ENCODE measurements at places on chromosomes 16 and 17.
A peak's percentile ranks its signal among the peaks of the same experiment; 100 is the strongest.

- H3K4me3 ChIP-seq, result no peak overlapping the region
- no peaks in the 10 kb centered on the region for H3K27me3 ChIP-seq
- H3K36me3 ChIP-seq, result peaks cover 16% of the 10 kb centered on the region
- DNase-seq, result peak; percentile 69
- no peak overlapping the region for H3K27ac ChIP-seq
These were observed 54.5 kb downstream of the NDE1 start for GRCh38 chr16:15704545-15704987.

- H3K4me3 ChIP-seq, result no peak overlapping the region
- H3K27me3 ChIP-seq, result no peaks in the 10 kb centered on the region
- no peak overlapping the region for H3K27ac ChIP-seq
- peaks cover 13% of the 10 kb centered on the region for H3K4me1 ChIP-seq
These were observed 94.1 kb downstream of the MRM3 start for GRCh38 chr17:876272-876671.

- no peak overlapping the region for H3K27ac ChIP-seq
- no peaks in the 10 kb centered on the region for H3K36me3 ChIP-seq
- no peaks in the 10 kb centered on the region for H3K4me1 ChIP-seq
- DNase-seq, result no peak
These were observed 401.1 kb downstream of the UTP18 start for GRCh38 chr17:51661403-51661802.

GRCh38 chr17:30942308-30943079 is 20.7 kb downstream of the ADAP2 start:
- no peaks in the 10 kb centered on the region for H3K4me1 ChIP-seq
- no peaks in the 10 kb centered on the region for H3K36me3 ChIP-seq
- H3K27ac ChIP-seq, result no peak overlapping the region
- H3K27me3 ChIP-seq, result no peaks in the 10 kb centered on the region
- peak; percentile 62 for DNase-seq
- H3K4me3 ChIP-seq, result no peak overlapping the region

GRCh38 chr17:263773-264172 is 82.3 kb upstream of the DOC2B start:
- no peak overlapping the region for H3K4me3 ChIP-seq
- H3K27me3 ChIP-seq, result peaks cover 15% of the 10 kb centered on the region

- DNase-seq, result no peak
- H3K36me3 ChIP-seq, result no peaks in the 10 kb centered on the region
- no peak overlapping the region for H3K27ac ChIP-seq
These were observed 43.6 kb downstream of the TEX14 start for GRCh38 chr17:58648236-58648635.

- peaks cover 16% of the 10 kb centered on the region for H3K36me3 ChIP-seq
- H3K4me1 ChIP-seq, result no peaks in the 10 kb centered on the region
- H3K4me3 ChIP-seq, result no peak overlapping the region
- no peaks in the 10 kb centered on the region for H3K27me3 ChIP-seq
- no peak overlapping the region for H3K27ac ChIP-seq
- peak; percentile 20 for DNase-seq
These were observed 9.6 kb downstream of the DCTN5 start for GRCh38 chr16:23650674-23651416.

DNA sequence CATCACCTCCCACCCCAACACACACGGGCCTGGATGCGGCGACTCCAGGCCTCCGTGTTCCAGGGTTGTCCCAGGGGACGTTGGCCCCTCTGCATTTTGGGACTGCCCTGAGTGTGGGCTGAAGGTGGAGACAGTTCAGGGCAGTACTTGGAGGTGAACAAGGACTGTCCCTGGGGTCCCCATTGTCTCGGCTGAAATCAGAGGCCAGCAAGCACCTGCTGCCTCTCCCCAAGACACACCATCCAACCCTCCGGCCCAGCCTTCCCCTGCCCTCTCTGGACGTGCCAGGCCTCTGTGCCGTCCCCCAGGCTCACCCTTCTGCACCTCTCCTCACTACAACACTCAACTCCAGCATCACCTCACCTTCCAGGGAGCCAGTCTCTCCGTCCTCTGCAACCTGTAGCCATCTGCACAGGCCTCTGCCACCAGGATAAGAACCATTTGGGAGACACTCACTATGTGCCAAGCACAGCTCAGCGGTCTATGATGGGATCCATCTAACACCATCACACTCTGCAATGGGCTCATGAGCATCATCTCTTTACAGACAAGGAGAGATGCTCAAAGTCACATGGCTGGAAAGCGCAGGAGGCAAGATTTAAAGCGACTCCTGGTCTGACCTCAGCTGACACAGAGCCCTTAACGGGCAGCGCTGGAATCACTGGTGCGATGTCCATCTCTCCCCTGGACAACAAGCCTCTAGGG is 104.5 kb upstream of the SEC14L1 start:
- H3K4me3 ChIP-seq, result no peak overlapping the region
- H3K36me3 ChIP-seq, result no peaks in the 10 kb centered on the region
- H3K4me1 ChIP-seq, result no peaks in the 10 kb centered on the region
- no peak for DNase-seq
- H3K27ac ChIP-seq, result no peak overlapping the region

DNA sequence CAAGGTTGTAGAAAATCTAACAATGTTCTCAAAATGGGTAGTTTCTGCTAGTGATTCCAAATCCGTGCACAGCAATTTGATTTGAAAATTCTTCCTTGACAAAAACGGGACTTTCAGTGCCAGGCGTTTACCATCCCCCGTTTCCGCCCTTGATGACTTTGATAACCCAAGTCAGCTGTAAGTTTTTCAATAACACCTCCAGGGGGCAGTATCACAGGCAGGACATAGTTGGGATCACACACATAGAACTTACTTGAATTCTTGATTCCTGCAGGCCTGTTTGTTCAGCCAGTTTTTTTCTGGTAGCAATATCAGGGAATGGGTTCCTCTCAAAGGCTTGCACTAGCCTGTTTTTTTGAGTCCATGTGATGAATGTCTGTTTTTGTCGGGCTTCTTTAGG is 5.6 kb downstream of the DUXB start:
- DNase-seq, result no peak
- H3K36me3 ChIP-seq, result no peaks in the 10 kb centered on the region
- H3K4me1 ChIP-seq, result no peaks in the 10 kb centered on the region
- no peak overlapping the region for H3K4me3 ChIP-seq

GRCh38 chr17:8697323-8697741 is 47.3 kb downstream of the CCDC42 start:
- DNase-seq, result peak; percentile 94
- H3K27me3 ChIP-seq, result no peaks in the 10 kb centered on the region
- H3K36me3 ChIP-seq, result no peaks in the 10 kb centered on the region
- no peak overlapping the region for H3K4me3 ChIP-seq

DNA sequence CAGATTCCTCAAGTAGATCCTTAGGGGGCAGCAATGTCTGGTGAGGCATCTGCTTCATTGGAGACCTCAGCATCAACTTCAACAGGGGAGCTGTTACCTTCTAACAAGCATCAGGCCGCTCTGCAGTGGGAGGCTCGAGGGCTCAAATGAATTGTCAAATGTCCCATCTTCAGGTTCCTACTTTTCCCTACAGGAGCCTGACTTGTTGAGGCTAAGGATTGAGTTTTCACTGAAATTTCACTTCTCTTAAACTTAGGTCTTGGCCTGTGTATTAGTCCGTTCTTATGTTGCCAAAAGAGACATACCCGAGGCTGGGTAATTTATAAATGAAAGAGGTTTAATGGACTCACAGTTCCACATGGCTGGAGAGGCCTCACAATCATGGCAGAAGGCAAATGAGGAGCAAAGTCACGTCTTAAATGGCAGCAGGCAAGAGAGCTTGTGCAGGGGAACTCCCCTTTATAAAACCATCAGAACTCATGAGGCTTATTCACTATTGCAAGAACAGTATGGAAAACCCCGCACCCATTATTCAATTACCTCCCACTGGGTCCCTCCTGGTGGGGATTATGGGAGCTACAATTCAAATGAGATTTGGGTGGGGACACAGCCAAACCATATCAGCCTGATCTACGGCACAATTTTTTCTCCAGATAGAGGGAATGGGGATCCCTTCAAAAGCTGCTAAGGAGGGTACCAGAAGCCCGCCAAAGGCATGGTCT is 5.1 kb upstream of the CD300LD start:
- H3K36me3 ChIP-seq, result no peaks in the 10 kb centered on the region
- H3K4me3 ChIP-seq, result no peak overlapping the region
- no peak for DNase-seq
- H3K27me3 ChIP-seq, result no peaks in the 10 kb centered on the region

DNA sequence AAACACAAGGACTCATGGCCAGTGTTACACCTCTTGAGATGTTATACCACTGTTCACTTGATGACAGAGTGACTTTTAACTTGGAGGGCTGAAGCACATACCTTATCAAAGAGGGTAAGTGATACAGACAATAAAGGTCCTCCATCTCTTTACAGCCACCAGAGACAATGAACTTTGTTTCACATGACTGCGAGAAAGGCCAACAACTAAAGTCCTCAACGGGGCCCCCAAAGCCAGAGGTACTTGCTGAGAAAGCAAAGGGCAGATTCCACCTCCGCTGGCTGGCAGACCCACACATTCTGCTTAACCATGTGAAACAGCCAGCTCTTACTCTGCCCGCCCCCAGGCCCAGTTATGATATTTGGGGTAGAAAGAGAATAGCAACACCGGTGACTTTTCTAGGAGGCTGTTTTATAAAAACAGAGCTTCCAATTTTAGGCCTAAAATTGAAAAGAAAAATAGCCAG is 21.4 kb downstream of the DCUN1D3 start:
- H3K4me1 ChIP-seq, result peaks cover 15% of the 10 kb centered on the region
- no peaks in the 10 kb centered on the region for H3K36me3 ChIP-seq
- no peak for DNase-seq
- H3K27me3 ChIP-seq, result no peaks in the 10 kb centered on the region
- no peak overlapping the region for H3K4me3 ChIP-seq

- no peak for DNase-seq
- H3K4me1 ChIP-seq, result peaks cover 7% of the 10 kb centered on the region
- H3K27ac ChIP-seq, result no peak overlapping the region
- no peak overlapping the region for H3K4me3 ChIP-seq
These were observed 5.9 kb downstream of the RPUSD1 start for GRCh38 chr16:782258-782657.

GRCh38 chr17:77634710-77635109 is 323.8 kb upstream of the TNRC6C start:
- no peak for DNase-seq
- H3K4me3 ChIP-seq, result no peak overlapping the region
- H3K27me3 ChIP-seq, result peaks cover 43% of the 10 kb centered on the region
- H3K4me1 ChIP-seq, result no peaks in the 10 kb centered on the region

DNA sequence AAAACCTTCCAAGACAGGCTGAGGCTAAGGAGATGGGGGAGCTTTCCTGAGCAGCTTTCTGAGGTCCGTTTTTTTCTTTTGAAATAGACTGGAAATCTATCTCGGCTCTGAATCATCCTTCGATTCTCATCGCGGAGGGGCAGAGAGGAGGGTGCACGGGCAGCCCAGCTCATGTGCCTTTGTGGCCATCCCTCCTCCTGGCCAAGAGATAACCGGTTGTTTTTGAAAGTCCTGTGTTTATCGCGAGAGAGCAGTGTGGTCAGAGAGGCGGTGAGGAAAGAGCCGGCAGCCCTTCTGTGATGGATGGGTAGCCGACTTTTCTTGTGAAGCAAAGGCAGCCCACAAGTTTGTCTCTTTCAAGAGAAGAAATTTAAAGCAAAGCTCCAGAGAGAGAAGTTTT is 191.6 kb downstream of the CCDC182 start:
- H3K4me3 ChIP-seq, result no peak overlapping the region
- no peaks in the 10 kb centered on the region for H3K36me3 ChIP-seq
- H3K4me1 ChIP-seq, result peaks cover 17% of the 10 kb centered on the region
- peak; percentile 80 for DNase-seq
- H3K27me3 ChIP-seq, result no peaks in the 10 kb centered on the region

- no peaks in the 10 kb centered on the region for H3K27me3 ChIP-seq
- no peak overlapping the region for H3K27ac ChIP-seq
- H3K4me1 ChIP-seq, result peaks cover 10% of the 10 kb centered on the region
- peaks cover 12% of the 10 kb centered on the region for H3K36me3 ChIP-seq
- H3K4me3 ChIP-seq, result no peak overlapping the region
These were observed 2.8 kb downstream of the ZNF48 start for GRCh38 chr16:30397776-30398660.

- H3K27ac ChIP-seq, result no peak overlapping the region
- no peaks in the 10 kb centered on the region for H3K36me3 ChIP-seq
- DNase-seq, result peak; percentile 60
- H3K4me1 ChIP-seq, result peaks cover 26% of the 10 kb centered on the region
- H3K27me3 ChIP-seq, result no peaks in the 10 kb centered on the region
- H3K4me3 ChIP-seq, result no peak overlapping the region
These were observed 84.5 kb upstream of the ZNF469 start for GRCh38 chr16:88298181-88298832.

DNA sequence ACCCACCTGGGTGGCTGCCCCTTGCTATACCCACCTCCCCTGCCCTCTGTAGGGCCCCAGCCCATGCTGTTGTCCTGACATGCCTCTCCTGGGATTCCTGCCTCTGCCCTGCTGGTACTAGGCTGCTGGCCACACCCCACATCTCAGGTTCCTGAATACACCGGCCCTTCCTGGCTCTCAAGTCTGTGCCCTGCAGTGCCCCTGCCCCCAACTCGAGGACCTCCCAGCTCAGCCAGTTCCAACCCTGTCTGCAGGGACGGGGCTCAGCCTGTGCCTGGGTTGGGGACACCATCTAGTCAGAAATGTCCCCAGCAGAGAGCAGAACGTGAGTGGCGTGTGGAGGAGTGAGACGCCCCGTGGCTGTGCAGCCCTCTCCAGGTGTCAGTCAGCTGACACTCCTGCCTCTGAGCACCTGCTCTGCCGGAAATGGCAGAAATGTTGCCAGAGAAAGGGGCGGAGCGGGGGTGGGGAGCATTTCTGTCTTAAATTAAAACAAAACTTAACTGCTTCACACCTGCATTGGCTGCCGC is 28.7 kb downstream of the ACSF3 start:
- no peak overlapping the region for H3K27ac ChIP-seq
- DNase-seq, result no peak
- no peaks in the 10 kb centered on the region for H3K4me1 ChIP-seq
- H3K36me3 ChIP-seq, result peaks cover 50% of the 10 kb centered on the region
- no peak overlapping the region for H3K4me3 ChIP-seq

GRCh38 chr16:56332464-56333079 is 92.8 kb downstream of the AMFR start:
- peaks cover 2% of the 10 kb centered on the region for H3K27me3 ChIP-seq
- H3K4me3 ChIP-seq, result no peak overlapping the region
- no peaks in the 10 kb centered on the region for H3K36me3 ChIP-seq
- H3K27ac ChIP-seq, result no peak overlapping the region
- DNase-seq, result peak; percentile 45

GRCh38 chr16:57976331-57976796 is 5.4 kb upstream of the CNGB1 start:
- no peak overlapping the region for H3K27ac ChIP-seq
- no peak overlapping the region for H3K4me3 ChIP-seq
- peaks cover 45% of the 10 kb centered on the region for H3K27me3 ChIP-seq
- no peaks in the 10 kb centered on the region for H3K4me1 ChIP-seq

DNA sequence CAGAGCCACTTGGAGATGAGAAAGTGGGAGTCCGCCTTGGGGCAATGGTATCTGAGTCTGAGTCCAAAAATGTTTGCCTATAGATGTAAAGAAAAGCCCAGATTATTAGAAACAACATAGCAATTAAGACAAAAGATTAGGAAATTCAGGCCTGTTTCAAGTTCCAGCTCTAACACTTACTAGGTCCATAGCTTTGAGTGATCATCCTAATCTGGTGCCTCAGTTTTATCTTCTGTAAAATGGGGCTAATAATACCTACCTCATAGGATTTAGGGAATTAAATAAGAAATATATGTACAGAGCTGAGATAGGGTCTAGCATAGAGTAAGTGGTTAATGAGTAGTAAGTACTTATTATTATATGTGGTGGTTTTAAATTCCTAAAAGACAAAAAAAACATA is 58.6 kb upstream of the NLK start:
- peaks cover 17% of the 10 kb centered on the region for H3K27me3 ChIP-seq
- H3K4me3 ChIP-seq, result no peak overlapping the region
- H3K27ac ChIP-seq, result no peak overlapping the region
- H3K4me1 ChIP-seq, result no peaks in the 10 kb centered on the region
- no peaks in the 10 kb centered on the region for H3K36me3 ChIP-seq
